Stimulated activated naive CD8-positive, alpha-beta T cell treated with anti-CD3 and anti-CD28 coated beads, Interleukin-15, Interleukin-2, amounts not matched to agents 100 U/mL and 50 U/mL, for 24 hours (primary cell): ENCODE measurements at places on chromosomes 16 and 17.
A peak's percentile ranks its signal among the peaks of the same experiment; 100 is the strongest.

DNA sequence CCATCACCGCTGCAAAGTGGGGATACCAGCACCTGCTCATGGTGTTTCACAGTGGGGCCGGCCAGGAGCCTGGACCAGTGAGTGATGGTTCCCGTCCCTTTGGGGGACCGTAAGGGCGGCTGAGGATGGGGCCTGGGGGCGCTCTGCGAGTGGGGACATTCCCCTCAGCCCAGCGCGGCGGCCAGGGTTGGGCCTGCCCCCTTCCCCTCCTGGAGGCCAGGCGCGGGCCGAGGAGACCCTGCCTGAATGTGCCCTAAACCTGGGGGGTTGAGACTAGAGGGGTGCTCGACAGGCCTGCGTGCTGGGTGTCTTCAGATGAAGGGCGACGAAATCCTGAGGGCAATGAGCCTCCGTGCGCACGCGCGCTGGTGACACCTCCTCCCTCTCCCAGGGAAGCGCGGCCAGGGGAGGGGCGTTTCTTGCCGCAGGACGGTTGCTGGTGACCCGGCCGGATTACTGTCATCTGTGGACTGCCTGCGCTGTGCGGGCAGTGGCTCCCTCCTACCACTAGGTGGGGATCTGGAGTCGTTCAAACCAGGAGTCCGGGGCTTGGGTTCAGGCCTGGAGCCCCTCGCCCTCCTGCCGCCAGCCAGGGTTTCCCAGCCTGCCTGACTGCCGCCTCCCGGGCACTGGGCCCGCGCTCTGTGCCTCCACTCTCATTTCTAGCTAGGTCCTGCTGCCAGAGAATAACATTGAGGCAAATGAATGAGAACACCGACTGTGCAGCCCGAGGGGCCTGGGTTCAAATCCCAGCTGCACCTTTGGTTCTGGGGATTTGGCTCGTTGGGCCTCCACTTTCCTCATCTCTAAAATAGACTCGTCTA lies 17.1 kb downstream of the TBX2 start:
- peak; percentile 71 for DNase-seq

- no peak for DNase-seq
These were observed 100.7 kb downstream of the HIC1 start for GRCh38 chr17:2155573-2155972.

DNA sequence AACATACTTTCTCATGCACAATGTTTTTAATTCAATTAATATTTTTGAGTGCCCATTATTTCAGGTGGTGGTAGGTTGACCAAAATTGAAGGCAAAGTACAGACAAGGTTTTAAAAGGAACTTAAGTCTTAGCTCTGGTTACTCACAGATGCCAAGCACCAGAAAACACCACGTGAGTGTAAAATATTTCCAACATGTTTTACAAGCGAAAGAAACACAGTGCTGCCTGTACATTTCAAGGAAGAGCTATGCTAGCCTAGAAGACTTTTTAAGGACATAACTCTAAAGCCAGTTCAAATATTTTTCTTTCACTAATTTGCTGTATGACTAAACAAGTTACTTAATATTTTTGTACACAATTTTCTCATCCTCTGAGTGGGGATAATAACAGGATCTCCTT lies 736.4 kb upstream of the GOT2 start:
- no peak for DNase-seq

GRCh38 chr17:43176119-43176570 lies 5.1 kb downstream of the NBR1 start:
- no peak for DNase-seq

GRCh38 chr17:76967762-76968161 lies 99.6 kb downstream of the MGAT5B start:
- DNase-seq, result no peak

DNA sequence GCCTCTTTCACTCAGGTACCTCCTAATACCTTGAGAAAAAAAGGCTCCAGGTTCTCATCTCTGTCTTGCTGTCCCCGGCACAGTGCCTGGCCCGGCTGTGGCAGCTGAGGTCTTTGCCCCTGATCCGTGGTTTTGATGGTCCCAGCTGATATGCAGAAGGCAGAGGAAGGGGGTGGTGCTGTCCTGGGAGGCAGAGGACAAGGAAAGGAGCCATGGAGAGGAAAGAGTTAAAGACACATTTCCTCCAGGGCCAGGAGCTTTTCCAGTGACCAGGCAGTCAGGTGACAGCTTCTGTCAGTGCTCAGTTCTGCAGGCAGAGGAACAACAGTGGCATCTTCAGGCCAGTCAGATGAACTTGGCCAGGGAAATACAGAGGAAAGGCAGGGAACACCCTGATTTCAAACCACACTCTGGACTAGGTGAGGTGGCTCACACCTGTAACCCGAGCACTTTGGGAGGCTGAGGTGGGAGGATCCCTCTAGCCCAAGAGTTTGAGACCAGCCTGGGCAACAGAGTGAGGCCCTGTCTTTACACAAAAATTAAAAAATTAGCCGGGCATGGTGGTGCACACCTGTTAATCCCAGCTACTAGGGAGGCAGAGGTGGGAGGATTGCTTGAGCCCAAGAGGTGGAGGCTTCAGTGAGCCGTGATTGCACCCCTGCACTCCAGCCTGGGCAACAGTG lies 3.3 kb upstream of the COG1 start:
- DNase-seq, result no peak

DNA sequence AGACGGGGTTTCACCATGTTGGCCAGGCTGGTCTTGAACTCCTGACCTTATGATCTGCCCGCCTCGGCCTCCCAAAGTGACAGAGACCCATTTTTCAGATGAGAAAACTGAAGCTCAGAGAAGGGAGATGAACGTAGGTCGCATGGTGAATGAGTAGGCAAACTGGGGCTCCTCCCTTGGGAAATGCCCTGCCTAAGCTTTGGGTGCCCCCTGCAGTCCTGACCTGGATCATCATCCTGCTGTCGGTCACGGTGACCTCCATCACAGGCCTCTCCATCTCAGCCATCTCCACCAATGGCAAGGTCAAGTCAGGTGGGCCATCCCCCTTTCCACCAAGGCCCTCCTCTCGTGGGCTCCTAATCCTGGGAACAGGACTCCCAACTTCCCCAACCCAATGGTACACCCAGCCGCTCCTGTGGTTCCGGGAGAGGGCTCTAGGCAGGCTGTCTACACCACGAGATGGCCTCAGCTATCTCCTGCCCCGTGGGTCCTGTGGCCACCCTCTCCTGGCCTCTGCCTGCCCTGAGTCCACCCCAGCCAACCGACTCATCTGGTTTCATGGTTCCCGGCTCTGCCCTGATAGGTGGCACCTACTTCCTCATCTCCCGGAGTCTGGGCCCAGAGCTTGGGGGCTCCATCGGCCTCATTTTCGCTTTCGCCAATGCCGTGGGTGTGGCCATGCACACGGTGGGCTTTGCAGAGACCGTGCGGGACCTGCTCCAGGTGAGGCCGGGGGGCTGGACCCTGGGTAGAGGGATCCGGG lies 4.7 kb downstream of the SLC12A3 start:
- DNase-seq, result peak; percentile 65

DNA sequence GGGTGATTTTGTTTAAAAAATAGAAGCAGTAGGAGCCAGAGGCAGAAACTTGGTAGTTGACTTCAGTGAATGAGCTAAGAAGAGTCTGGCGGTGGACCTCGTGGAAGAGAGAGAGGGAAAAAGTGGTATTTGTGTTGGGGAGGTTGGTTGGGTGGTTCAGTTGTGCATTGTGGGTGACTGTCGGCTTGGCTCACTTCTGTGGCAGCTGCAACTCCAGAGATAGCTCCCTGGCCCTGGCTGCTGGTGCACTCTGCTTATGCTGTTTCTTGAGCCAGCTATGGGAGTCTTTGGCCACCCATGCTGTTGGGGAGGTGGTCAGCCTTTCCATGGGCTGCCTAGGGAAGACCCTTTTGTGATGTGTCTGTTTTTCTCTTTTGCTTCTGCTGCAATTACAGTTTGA lies 50.4 kb upstream of the CRISPLD2 start:
- DNase-seq, result no peak

DNA sequence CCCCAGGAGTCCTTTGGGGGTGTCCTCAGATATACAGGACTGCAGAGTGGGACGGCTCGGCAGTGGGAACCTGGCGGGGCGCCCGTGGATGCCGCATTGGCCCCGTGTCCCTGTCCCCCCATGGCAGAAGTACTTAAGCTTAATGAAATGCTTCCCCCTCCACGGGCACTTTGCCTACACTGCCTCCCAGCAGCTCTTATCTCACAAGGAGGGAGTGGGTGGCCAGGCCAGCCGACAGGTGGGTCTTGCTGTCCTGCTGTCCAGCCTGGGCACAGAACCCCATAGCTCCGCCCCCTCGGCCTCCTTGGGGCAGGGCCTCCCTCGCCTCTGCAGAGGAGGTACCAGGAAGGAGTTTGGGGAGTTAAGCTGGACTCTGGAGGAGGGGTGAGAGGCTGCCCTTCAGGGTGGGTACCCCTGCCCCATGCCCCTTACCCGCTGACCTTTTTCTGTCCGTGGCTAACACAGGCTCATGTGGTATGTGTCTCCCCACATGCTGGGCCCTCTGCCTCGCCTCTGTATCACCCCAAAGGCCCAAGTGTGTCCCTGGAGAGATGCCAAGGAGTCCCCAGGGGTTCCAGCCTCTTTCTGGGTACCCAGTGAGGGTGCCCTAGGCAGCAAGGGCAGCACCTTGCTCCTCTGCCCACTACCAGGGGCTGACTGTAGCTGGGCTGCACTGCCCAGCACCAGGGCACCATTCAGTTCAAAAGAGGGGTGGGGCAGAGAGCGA lies 8.7 kb downstream of the THRA start:
- no peak for DNase-seq
